ENCODE measurements at places on chromosomes 4 and X. TPM values are rescaled to one million over a fixed set of nuclear protein-coding genes. Genes with fewer than 3 reads are reported as not detected.

USP17L15 gene
- polyA plus RNA-seq: not detected

PDGFC gene
- polyA plus RNA-seq: 27.1 TPM

HSFX4 gene
- 0.36 TPM for polyA plus RNA-seq

MAGEB10 gene
- not detected for polyA plus RNA-seq

THOC2 gene
- polyA plus RNA-seq: 51.7 TPM

Data from hindlimb muscle (tissue), 1 donor.